ENCODE measurements at places on chromosomes 13 and 19.
A peak's percentile ranks its signal among the peaks of the same experiment; 100 is the strongest.

GRCh38 chr19:1776606-1777147, 23.4 kb downstream of the ONECUT3 start:
- DNase-seq: no peak

- DNase-seq: peak; percentile 6
Measured at GRCh38 chr19:35843676-35844481, 8.4 kb downstream of the NPHS1 start.

DNA sequence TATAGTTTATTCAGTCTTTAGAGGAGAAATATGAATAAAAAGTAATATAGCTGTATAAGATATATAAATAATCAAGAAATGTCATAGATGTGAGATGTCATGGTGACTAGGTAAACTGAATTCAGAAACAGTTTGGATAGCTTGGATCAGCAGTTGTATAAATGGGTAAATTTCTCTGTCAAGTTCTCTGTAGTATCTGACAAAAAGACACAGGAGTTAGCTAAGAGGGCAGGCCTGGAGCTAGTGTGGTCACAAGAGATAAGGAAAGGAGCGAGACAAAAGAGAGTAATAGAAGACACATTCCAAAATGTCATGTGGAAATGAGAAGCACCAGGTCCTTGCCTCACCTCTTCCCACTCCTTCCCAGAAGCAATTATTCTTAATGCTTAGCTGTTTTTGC, 349.0 kb downstream of the LMO7 start:
- DNase-seq: no peak

GRCh38 chr19:55473225-55474012, 3.0 kb upstream of the ZNF628 start:
- DNase-seq: no peak

DNA sequence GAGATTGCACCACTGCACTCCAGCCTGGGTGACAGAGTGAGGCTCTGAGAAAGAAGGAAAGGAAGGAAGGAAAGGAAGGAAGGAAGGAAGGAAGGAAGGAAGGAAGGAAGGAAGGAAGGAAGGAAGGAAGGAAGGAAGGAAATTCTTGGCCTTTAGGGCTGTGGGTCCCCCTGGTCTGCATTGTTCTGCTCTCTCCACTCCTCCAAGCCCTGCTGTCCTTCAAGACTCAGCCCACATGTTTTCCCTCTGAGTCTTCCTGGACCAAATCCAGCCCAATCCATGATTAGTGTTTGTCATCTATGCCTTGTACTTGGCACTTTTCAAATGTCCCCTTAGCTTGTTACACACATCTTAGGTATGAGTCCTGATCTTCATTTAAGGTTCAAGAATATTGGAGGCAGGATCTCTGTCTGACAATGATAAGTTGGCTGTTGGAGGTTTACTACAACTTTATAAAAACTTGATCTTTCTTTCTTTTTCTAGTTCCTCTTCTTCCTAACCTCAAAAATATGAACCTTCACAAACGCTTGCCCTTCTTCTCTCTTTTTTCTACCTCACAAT, 48.8 kb upstream of the INTS6 start:
- no peak for DNase-seq

DNA sequence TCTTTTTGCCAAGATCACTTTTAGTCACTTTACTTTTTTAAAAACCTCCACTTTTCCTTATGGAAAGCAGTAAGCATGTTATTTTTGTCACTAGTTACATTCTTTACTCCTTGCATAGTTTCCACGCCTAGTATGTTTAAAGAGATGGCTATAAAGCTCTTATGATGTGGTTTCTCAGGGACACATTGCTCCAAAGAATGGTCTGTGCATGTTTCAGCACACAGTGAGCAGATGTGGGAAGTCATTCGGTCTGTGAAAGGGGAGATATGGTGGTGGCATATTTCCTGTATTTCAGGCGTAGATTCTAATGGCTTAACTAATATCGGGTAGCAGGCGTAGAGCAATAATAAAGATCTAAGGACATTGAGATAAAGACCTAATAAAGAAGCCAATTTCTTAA, 180.7 kb downstream of the SLITRK6 start:
- DNase-seq: no peak

DNA sequence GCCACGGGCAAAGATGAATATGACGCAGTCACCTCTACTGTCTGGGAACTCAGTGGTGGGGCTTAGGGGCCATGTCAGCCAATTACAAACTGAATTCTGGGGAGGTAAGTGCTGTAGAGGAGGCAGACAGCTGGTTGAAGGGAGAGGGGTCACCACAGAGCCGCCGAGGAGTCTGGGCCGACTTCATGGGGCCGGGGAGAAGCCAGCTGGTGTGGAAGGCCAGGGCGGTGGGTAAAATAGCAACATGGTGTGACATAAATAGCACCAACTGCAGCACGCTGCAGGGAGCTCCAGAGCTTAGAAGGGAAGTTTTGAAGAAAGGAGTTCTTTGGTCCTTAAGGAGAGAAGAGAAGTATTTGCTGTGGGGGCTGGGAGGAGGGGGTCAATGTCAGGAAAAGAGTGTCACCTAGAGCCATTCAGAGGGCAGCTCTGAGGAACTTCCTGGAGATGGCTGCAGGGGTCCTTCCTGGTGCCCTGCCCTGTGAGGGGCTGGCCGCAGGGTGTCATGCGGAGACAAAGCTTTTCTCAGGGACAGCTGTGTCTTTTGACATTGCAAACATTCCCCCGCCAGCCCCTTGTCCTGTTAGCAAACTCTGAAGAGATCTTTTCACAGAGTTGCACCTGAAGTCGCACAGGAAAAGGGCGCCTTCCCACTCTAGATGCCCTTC, 6.4 kb downstream of the METTL21C start:
- DNase-seq: no peak

DNA sequence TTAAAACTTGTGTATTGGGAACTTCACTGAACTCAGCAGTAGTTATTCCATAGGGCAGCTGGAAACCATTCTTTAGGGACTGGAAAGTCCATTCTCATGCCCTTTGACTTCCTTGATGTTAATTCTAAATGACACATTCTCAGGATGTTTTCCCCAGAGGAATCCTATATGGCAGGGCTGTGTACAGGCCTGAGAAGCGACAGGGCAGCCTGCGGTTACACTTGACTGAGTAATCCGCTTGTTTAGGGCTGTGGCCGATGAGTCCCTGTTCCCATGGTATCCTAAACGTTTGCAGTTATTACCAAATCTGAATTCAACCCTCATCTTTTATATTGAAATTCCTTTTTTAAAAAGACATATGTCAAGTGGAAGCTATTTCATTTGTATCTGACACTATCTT, 83.5 kb downstream of the COL4A2 start:
- no peak for DNase-seq

DNA sequence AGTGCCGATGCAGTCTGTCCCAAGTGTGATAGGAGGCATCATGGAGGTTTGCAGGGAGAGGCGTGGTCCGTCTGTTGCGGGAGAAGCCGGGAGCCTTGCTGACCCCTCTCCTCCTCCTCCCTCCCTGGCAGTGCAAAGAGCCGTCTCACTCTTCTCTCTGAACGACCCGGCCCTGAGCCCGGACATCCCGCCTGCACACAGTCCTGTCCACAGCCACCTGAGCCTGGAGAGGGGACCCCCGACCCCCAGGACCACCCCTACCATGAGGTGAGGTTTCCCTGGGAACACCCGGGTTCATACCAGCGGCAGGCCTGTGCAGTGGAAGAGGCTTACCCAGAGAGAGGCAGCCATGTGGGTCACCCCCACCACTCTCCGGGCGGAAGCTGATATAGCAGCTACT, 22.3 kb downstream of the DPF1 start:
- no peak for DNase-seq

DNA sequence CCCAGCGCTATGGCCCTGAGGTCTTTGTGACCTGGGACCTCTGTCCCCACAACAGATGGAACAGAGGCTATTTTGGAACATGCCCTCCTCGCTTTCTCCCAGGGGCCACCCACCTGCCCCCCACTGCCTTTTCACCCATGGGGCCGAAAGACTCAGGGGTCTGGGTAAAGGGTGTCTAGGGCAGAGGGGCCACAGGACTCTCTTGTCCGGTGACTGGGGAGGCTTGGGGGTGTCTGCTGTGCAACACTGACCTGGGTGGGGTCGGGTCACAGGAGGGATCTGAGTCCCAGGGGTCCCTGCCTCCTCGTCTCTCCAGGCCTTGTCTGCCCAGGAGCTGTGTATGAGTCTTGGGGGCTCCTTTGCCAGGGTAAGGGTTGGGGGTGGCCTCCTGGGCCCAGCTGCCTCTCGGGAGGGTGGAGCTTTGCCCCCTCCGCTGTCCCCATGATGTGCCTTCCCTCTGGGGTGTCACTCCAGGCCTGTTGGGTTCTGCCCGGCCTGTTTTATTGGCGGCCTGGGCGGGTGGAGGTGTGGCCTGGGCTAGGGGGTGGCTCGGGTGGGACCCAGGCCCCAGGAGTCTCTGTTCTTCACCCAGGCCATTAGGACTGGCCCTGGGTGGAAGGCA, 2.1 kb downstream of the ARID3A start:
- no peak for DNase-seq

- DNase-seq: no peak
Measured at GRCh38 chr13:39448834-39449233, 154.2 kb downstream of the LHFPL6 start.

GRCh38 chr19:21835429-21835809, 563 bp downstream of the ZNF43 start:
- no peak for DNase-seq

- DNase-seq: no peak
Measured at GRCh38 chr13:44620057-44620456, 43.9 kb upstream of the TSC22D1 start.

- no peak for DNase-seq
Measured at GRCh38 chr13:73177017-73177416, 118.2 kb downstream of the KLF5 start.

DNA sequence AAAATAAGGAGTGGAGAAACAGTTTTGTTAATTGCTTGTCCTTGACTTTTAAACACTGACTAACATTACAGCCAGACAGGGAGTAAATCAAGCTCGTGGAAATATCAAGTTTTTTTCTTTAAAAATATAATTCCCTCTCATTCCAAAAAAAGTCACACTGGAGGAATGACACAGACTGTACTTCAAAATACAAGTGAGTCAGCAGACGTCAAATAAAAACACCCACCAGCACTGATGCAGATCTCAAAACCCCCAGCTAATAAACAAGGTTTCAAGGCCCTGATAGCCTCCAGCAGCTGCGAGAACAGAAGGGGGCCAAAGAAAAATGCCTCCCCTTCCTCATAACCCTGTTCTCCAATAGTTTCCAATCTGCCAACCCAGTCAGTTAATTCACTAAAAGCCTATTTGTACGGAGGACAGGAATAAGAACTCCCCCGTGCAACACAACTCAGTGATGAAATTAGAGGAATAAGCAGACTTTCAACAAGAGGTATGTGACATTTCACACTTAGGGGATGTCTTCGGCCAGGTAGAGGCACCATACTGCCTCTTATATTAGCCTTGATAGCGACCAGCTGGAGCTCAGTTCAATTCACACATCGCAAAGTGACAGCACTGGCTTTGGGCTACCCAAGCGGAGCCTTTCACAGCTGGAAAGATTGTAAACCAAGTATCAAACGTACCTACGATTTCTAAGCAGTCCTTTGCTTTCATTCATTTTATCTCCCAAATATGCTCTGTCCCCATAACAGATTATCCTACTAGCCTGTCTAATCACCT, 561.0 kb upstream of the KLF12 start:
- no peak for DNase-seq

DNA sequence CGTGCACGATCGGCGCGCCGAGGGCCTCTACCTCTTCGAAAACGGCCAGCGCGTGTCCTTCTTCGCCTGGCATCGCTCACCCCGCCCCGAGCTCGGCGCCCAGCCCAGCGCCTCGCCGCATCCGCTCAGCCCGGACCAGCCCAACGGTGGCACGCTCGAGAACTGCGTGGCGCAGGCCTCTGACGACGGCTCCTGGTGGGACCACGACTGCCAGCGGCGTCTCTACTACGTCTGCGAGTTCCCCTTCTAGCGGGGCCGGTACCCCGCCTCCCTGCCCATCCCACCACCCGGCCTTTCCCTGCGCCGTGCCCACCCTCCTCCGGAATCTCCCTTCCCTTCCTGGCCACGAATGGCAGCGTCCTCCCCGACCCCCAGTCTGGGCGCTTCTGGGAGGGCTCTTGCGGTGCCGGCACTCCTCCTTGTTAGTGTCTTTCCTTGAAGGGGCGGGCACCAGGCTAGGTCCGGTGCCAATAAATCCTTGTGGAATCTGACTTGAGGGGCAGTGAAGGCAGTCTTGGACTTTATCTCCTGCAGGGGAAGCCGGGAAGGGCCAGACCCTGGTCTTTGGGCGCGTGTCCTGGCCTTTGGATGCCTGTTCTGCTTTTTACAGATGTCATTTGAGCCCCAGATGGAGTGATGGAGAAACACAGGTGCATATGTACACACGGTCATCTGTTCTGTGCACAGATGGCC, 2.2 kb downstream of the CLEC11A start:
- DNase-seq: no peak

DNA sequence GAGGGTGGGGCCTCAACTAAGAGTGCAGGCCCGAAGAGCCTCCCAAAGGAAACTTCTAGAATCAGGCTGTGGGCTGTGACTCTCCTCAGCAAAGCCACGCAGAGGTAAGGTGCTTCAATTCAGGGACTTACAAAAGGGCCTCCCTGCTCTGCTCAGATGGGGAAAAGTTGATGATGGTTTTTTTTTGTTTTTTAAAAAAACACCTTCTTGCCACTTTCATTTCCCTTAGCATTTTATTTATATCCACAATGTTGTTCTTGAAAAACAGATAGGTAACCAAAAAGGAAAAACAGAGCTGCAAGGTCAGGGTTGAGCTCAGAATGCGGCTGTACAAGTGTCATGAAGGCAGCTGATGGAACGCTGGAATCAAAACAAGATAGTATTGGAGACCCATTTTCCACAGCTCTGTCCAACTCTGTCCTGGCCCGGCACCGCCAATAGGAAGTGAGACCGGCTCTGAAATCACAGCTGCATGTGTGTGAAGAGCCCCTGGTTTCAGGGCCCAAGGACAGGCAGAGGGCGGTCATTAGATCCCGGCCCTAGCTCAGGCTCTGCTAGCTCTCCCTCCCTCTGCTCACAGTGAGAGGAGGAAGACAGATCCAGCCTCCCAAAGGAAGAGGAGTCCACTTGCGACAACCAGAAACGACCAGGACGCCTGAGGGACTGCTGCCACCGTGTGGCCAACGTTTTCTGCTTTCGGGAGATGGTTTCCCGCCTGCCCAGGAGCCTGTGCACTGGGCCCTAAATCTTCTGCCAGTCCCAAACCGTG, 58.3 kb downstream of the KLF2 start:
- peak; percentile 82 for DNase-seq

DNA sequence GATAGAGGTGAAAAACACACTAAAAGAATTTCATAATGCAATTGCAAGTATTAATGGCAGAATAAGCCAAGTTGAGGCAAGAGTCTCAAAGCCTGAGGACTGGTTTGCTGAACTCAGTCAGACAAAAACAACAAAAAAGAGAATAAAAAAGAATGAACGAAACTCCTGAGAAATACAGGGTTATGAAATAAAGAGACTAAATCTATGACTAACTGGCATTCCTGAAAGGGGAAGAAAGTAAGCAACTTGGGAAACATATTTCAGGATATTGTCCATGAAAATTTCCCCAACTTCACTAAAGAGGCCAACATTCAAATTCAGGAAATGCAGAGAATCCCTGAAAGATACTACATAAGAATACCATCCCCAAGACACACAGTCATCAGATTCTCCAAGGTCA, 47.8 kb downstream of the UBL3 start:
- no peak for DNase-seq

GRCh38 chr13:113417836-113418721, 35.2 kb downstream of the ADPRHL1 start:
- DNase-seq: peak; percentile 59

GRCh38 chr13:44243198-44243857, 130.3 kb upstream of the SERP2 start:
- DNase-seq: peak; percentile 47
